ENCODE measurements at places on chromosomes 1 and 21. TPM values are rescaled to one million over a fixed set of nuclear protein-coding genes. Genes with fewer than 3 reads are reported as not detected.

C1orf185 gene
- not detected for total RNA-seq

SPRR5 gene
- total RNA-seq = not detected

CGN gene
- total RNA-seq = 166 TPM

DNA sequence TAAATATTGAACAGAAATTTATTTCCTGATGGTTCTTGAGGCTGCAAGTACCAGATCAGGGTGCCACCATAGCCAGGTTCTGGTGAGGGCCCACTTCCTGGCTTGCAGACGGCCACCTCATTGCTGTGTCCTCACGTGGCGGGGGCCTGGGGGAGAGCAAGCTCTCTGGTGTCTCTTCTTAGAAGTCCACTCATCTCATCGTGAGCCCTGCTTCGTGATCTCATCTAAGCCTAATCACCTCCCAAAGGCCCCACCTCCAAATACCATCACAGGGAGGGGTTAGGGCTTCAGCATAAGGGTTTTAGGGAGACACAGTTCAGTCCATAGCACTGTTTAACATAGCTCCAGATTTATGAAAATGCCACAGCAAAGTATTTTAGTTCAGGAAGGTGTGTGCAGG lies 119.7 kb downstream of the PRDM2 start:
- H3K4me1 ChIP-seq = no peaks in the 10 kb centered on the region
- no peaks in the 10 kb centered on the region for H3K27me3 ChIP-seq
- H3K4me3 ChIP-seq = no peak overlapping the region
- no peak for DNase-seq
- H3K27ac ChIP-seq = no peak overlapping the region

- DNase-seq = no peak
- no peak overlapping the region for H3K4me3 ChIP-seq
- H3K27ac ChIP-seq = peak overlapping the region; percentile 61
- H3K4me1 ChIP-seq = no peaks in the 10 kb centered on the region
- H3K27me3 ChIP-seq = no peaks in the 10 kb centered on the region
- H3K36me3 ChIP-seq = no peaks in the 10 kb centered on the region
Measured at GRCh38 chr1:212234431-212235395, 50.5 kb upstream of the PPP2R5A start.

GRCh38 chr1:17765444-17766411 lies 10.6 kb downstream of the ACTL8 start:
- no peak for DNase-seq
- H3K4me1 ChIP-seq = no peaks in the 10 kb centered on the region

- no peaks in the 10 kb centered on the region for H3K4me1 ChIP-seq
- H3K4me3 ChIP-seq = no peak overlapping the region
- no peaks in the 10 kb centered on the region for H3K36me3 ChIP-seq
- no peak overlapping the region for H3K27ac ChIP-seq
- no peaks in the 10 kb centered on the region for H3K27me3 ChIP-seq
Measured at GRCh38 chr1:88662723-88663122, 21.4 kb upstream of the PKN2 start.
